ENCODE measurements at places on chromosomes 7 and 10.

DNA sequence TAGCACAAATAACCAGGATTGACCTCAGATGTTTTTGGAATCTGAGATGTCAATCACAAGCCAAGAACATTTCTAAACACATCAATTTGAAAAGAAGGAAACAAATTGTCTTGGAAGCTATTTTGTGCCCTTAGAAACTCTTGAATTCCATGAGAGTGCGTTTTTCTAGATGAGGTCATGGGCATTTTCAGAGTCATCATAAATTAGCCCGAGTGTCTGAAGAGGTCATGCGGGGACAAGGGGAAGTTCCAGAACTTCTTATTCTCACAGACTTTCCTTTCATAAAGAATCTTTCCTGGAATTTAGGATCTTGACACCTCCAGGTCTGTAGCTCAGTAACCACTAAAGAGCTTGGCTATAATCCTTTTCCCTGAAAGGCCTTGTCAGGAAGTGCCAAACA is 28.2 kb downstream of the IL2RA start:
- no peak for DNase-seq

GRCh38 chr10:123433539-123433938 is 232.6 kb upstream of the GPR26 start:
- DNase-seq, result no peak

- DNase-seq, result no peak
Measured at GRCh38 chr7:79668292-79668691, 214.8 kb upstream of the MAGI2 start.

- DNase-seq, result peak; percentile 79
Measured at GRCh38 chr10:110803830-110804338, 67.8 kb upstream of the PDCD4 start.

- no peak for DNase-seq
Measured at GRCh38 chr10:47299611-47300428, at the start of gene GDF10. GDF10 (plus strand) TSS chr10:47300197; CDS start chr10:47300652, 455 bp downstream.

- no peak for DNase-seq
Measured at GRCh38 chr10:133567119-133567518, 1.7 kb upstream of the SYCE1 start.

GRCh38 chr7:25402532-25402931 is 174.2 kb upstream of the NPVF start:
- no peak for DNase-seq

- no peak for DNase-seq
Measured at GRCh38 chr10:17100586-17100985, 29.0 kb downstream of the CUBN start.

- no peak for DNase-seq
Measured at GRCh38 chr7:126362746-126363145, 890.0 kb downstream of the GRM8 start.

- DNase-seq, result no peak
Measured at GRCh38 chr10:117320050-117320665, 55.1 kb downstream of the PDZD8 start.

GRCh38 chr10:102335184-102335583 is 60.3 kb upstream of the NFKB2 start:
- no peak for DNase-seq

DNA sequence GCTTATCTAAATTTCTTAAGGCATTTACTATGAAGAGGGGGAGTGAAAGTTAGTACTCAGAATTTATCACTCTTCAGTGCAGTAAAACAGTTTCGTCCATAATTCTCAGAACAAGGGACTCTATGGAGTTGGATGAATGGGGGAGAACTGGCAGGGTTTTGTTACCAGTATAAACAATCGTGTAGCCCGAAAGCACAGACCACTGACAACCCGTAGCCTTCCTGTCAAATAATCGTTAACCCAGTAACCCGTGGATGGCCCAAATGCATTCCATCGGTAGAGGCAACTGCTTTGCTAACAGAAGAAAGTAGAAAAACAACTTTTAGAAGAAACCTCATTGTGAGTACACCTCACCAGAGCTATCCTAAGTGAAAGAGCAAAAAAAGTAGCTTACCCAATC is 583.9 kb downstream of the NXPH1 start:
- DNase-seq, result no peak

- DNase-seq, result no peak
Measured at GRCh38 chr7:47358944-47359588, 222.8 kb downstream of the TNS3 start.

DNA sequence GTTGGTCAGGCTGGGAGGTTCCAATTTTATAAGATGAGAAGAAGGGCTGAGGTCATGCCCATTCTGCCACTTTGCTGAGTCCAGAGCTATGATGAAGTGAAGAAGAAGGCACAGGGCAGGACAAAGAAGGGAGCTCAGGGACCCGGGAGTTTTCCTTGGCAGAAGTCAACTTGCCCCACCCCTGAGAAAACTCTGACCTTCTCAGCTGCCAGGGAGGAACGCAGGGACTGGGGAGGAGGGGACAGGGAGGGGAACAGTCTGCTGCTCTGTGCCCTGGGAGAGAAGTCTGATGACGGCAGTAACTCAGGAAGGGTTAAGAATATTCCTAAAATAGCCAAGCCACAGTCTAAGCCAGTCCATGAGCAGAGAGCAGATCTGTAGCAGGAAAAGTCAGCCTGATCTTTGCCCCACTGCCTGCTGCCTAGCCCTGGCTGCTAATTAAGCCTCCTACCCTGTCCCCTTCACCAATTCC is 11.7 kb downstream of the ADIRF start:
- peak; percentile 50 for DNase-seq

GRCh38 chr10:30357075-30357801 is 8.2 kb upstream of the MTPAP start:
- DNase-seq, result no peak

DNA sequence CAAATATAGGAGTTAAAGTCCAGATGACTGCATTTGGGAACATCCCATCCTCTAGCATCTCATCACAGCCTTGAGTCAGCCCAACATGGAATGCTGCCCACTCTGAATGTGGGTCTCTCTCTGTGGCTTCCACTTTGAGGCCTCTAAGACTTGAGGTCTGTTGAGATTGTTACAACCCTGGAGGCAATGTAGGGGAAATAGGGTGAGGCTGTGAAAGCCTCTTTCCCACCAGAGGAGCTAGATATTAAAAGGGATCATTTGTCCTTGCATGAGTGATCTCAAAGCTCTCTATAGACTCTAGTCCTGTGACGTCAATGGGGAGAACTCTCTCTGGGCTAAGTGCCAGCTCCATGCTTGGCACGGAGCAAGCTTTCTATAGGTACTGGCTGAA is 6.4 kb upstream of the GOLGA7B start:
- no peak for DNase-seq

- no peak for DNase-seq
Measured at GRCh38 chr10:14820010-14820774, 17.6 kb downstream of the CDNF start.

DNA sequence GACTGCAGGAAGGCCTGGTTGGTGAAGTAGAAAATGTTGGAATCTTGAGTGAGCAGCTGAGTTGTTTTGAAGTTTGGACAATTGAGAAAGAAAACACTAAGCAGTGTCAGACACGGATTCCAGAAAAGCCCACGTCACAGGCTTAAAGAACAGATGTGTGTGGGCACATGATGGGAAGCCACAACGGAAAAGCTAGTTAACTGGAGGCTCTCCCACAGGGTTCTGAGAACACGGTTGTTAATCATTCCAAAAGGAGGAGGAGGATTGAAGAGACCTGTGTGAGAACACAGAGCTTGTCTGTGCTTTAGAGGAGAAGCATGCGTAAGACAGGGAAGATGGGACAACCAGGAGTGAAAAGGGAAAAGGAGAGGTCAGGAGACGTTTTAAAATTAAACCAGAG is 42.6 kb downstream of the SHH start:
- DNase-seq, result no peak

DNA sequence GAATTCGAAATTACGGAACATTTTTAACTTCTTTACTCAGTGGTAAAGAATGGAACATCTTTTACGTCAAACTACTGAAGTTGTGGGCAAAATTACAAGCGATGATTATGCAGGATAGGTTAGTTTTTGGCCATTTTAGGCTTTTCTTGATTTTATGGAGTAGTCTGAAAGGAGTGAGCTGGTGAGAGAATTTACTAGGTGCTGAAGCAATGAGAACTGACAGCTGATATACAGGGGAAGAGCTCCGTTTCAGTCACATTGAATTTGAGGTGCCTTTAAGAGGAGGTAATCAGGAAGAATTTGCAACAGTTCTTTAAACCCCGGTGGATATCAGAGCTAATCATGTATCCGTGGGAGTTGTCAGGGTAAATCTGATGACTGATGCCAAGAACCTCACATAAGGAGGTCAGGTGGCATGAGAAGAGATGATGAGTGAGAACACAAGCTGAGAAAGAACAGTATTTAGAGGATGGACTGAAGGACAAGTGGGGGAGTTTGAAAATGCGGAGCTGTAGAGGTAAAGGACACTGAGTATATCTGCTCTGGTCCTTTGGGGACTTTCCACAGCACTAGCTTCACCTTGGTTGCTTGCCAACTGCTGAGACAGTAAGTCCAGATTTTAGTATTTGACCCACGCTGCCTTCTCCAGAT is 104.3 kb downstream of the AHR start:
- no peak for DNase-seq

- DNase-seq, result no peak
Measured at GRCh38 chr7:110373416-110373815, 717.5 kb upstream of the LRRN3 start.

GRCh38 chr7:25260862-25261494 is 32.7 kb upstream of the NPVF start:
- DNase-seq, result peak; percentile 46

GRCh38 chr7:127383123-127383835 is 9.2 kb downstream of the ZNF800 start:
- no peak for DNase-seq

GRCh38 chr7:105230486-105230885 is 158.2 kb downstream of the SRPK2 start:
- DNase-seq, result no peak

GRCh38 chr10:59057345-59057744 is 119.1 kb upstream of the PHYHIPL start:
- peak; percentile 30 for DNase-seq

GRCh38 chr7:106421181-106421762 is 136.5 kb upstream of the NAMPT start:
- DNase-seq, result peak; percentile 85

- DNase-seq, result no peak
Measured at GRCh38 chr7:151850491-151851124, 26.3 kb downstream of the PRKAG2 start.

All from femur (tissue), 1 donor.